ENCODE measurements at places on chromosomes 4 and X.

DNA sequence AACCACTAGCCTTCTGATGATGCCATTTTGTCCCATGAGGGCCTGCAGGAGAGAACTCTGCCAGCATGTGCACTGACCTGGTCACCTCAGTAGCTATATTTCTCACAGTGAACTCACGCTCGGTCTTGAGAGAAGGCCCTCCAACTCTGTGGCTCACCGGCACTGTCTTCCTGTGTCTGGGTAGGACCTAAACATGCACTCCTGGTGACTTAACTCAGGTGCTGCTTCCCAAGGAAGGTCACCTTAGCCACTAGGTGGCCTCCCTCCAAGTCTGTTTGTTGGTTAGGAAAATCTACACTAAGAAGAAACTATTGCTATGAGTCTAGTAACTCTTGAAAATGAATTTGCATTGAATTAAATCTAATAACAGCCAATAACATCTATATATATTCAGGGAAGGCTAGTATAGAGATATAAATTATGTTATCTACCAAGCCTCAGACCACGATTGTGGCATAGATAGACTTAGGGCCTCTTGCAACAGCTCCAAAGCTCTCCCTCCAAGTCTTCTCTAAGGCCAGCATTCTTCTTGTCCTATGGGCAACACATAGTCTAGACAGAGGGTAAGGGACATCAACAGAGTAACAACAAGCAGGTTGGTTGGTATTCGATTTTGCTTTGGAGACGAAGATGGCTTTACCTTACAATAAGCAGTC lies 24.7 kb downstream of the TLR10 start:
- DNase-seq, result no peak

GRCh38 chr4:158313566-158313965 lies 103.3 kb downstream of the TMEM144 start:
- no peak for DNase-seq

DNA sequence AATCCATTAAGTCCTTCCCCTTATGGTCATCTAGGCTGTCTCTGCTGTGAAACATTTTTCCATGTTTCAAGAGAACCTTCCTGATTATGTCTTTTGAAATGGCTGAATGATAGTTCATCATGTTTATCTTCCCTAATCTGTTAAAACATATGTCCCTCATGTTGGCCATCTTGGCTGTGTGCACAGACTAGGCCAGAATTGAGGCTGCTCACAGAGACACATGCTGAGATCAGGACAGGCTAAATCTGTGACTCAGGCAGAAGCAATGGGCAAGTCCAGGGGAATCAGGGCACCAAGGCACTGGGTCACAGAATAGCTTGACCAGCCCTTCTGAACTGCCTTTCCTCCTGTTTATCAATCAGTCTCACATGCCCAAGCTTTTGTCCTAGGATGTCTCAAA lies 78.3 kb downstream of the FHDC1 start:
- DNase-seq, result no peak

- DNase-seq, result no peak
Measured at GRCh38 chrX:43958529-43958928, 14.7 kb downstream of the NDP start.

DNA sequence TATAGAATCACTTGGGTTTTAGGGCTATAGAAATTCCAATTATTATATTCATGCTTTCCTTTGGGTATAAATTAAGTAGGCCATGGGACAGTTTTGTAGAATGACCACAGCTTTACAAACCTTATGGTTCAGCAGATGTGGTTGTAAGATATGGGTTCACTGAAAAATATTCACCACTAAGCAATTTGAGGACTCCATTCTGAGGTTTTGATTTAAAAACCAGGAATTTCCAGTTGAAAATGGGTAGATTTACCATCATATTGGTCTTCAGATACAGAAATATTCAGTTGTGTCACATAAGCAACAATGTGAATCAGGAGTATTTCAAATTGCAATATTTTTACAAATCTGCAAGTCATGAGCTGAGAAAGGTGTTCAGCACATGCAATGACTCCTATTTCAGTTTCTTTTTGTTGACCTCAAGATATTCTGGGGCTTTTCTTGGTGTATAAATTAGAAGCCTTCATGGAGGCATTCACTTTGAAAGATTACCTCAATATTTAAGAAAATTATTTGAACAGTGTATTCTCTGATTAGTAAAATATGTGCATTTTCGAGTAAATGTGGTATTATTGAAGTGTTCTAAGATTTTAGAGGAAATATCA lies 218.4 kb upstream of the HCCS start:
- DNase-seq, result no peak

DNA sequence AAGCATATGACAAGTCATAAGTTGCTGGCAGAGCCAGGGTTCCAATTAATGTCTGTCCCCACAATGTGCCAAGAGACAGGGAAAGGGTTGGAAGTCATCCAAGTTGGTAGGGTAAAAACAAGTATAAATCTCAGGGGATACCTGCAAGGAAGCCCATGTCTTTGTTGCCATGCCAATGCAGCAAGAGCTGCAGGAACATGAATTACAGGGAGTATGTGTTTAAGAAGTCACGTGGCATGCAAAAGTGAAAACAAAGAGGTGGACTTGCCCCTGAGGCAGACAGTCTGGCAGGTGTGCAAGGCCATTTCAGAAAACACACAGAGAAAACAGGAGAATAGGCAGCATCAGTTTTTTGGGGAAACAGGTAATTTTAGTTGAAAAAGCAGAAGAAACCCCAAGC lies 29.4 kb downstream of the C4orf51 start:
- DNase-seq, result no peak

DNA sequence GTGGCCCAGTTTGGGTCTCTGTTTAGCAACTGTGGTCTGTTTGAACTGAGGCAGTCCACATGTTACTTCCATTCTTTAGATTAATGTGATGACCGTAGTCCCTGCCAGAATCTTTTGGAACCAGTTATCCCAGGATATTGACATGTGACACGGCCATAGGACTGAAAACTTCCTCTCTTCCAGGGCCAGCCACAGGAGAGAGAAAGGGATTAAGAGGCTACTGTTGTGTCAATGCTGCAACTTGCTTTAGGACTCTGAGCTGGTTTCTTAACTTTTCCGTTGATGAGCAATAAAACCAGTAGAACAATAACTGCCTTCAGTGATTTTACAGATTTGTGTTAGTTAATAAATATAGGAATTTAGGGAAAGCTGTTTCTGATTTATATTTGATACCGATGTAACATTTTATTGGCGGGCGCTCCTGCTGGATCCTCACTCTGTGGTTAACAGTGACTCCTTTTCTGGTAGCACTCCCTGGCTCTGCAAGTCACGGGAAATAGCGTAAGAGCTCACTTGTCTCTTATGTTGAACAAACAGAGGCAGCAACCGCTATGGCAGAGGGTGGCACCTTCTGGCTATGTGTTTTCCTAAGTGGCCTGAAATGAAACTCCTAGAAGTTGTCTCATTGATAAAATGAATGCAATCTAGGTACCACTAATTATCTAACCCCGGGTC lies 2.5 kb downstream of the TENM3 start:
- DNase-seq, result no peak

DNA sequence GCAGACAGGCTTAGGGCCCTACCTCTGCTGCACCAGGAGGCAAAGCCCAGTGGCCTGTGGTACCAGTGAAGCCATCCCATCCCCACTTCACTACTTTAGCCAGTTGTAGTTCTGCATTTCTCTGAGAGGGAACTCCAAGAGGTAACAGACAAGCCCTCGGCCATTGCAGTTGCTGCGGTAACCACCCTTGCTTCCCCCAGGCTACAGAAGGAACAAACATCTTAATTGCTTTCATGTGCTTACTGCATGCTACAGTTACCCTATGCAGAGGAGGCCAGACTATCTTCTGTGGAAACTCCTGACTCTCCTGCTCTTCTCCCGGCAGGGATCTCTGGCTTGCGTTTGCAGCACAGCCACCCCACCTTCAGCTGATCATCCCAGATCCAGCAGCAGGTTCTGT lies 67.8 kb downstream of the SPIN4 start:
- DNase-seq, result no peak

DNA sequence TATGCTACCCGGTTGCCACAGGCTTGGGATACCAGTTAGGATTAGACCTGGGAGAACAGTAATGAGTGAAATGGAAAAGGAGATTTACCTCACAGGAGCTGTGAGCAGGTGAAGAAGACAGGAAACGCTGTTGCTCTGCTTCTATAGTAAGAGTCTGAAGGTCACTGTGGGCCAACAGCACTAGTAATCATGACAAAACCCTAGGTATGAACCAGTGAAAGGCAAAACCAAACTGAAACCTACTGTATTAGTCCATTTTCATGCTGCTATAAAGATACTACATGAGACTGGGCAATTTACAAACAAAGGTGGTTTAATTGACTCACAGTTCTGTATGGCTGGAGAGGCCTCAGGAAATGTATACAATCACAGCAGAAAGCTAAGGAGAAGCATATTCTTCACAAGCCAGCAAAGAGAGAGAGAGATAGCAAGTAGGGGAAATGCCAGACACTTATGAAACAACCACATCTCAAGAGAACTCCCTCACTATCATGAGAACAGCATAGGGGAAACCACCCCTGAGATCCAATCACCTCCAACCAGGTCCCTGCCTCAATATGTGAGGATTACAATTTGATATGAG lies 736.7 kb upstream of the INTU start:
- DNase-seq, result no peak

GRCh38 chr4:89897867-89898266 lies 3.2 kb downstream of the MMRN1 start:
- DNase-seq, result no peak

DNA sequence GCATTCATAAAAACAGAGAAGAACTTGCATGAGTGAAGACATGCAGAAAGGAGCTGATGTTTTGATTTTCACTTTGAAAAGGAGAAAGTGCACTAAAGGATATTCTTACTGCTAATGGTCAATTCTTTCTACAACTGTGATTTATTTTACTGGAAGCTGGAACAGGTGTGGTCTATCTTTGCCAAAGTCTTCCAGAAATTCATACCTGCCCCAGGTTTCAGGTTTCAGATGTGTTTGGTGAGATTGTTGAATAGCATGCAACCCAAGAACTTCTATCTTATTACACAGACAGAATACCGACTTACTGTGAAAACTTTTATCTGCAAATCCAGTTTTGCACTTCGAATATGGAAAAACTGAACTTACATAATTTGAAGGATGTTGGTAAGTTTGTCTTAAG lies 388.3 kb downstream of the PDGFC start:
- no peak for DNase-seq

- no peak for DNase-seq
Measured at GRCh38 chr4:73446336-73446938, 10.4 kb downstream of the AFP start.

DNA sequence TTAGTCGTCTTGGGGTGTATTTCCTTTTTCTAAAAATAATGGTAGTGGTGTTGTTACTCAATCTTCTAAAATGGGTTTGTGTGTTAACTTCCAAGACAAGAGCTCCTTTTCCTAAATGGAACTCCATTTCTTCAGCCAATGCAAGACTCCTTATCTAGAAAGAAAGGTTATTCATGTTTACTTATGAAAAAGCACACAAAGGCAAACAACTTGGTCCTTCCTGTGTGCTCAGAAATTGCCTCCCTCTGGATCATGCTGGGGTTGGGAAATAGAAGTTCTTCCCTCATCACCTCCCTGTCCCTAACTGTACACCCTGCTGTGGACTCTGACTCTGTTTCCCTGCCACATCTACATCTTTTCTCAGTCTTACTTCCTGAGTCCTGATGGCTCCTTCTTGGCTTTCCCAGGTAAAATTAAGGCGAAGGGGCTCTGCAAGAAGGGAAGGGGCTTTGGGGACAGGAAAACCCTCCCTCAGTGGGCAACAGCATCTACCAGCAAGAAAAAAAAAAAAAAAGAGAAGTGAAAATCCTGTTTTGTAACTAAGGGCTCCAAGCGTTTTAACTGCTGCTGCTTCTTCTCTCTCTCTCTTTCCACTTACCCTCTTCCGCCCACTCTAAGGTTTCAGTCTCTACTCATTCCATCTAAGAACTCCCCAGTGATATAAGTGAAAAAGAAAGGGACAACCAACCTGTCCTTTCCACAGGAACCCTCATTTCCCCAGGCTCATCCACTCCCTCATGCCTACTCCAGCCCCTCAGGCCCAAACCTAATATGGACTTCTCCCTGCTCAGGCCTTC lies 19.8 kb upstream of the TASL start:
- no peak for DNase-seq

GRCh38 chrX:82127228-82128123 lies 925.6 kb downstream of the SH3BGRL start:
- no peak for DNase-seq
